ENCODE measurements at places on chromosomes 16 and 17.
A peak's percentile ranks its signal among the peaks of the same experiment; 100 is the strongest.

- DNase-seq, result no peak
Measured at GRCh38 chr17:9587969-9588656, 11.7 kb downstream of the CFAP52 start.

DNA sequence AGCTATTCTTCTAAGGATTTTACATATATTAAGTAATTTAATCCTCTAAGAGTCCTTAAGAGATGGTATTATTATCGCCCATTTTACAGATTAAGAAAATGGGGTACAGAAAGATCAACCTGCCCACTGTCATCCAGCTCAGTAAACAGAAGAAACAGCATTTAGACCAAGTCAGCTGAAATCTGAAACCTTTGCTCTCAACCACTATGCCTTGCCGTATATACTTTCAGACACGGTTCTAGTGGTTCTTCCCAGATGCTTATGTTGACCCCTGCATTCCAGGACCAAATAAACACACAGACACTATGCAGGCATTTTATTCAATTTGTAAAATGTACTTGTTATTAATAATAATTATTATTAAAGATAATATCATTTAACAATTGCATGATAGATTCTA, 854.8 kb downstream of the KCNJ2 start:
- no peak for DNase-seq

DNA sequence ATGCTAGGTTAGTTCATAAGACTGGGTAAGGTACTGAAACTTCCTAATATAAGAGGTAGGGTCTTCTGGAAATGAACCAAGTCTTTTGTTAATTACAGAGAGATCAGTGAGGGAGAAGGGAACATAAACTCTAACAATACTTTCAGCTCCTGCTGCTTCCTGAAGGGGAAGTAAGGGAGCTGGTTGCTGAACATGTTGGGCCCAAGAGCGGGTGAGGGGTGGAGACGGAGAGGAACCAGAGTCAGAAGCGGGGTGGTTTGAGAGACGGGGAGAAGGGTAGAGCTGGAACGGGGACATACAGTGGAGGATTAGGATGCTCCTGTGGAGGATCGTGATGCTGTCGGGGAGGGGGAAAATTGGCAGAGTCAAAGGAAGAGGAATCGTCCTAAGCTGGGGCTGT, 11.5 kb upstream of the ZNF747 start:
- no peak for DNase-seq

DNA sequence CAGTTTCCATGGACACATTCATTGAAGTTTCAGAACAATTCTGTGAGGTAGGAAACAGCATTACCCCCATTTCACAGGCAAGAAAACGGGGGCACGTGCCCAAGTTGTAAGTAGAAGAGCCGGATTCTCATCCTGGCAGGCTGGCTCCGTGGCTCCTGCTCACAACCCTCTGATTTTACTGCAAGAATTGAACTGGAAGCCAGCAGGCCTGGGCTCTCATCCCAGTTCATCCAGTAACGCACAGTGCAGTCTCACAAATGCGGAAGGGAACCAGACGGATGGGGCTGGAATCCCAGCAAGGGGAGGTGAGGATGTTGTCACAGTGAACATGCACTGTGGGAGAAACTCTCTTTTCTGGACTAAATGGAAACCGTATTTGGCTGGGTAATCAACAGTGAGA, 40.7 kb upstream of the DOC2B start:
- DNase-seq, result no peak

DNA sequence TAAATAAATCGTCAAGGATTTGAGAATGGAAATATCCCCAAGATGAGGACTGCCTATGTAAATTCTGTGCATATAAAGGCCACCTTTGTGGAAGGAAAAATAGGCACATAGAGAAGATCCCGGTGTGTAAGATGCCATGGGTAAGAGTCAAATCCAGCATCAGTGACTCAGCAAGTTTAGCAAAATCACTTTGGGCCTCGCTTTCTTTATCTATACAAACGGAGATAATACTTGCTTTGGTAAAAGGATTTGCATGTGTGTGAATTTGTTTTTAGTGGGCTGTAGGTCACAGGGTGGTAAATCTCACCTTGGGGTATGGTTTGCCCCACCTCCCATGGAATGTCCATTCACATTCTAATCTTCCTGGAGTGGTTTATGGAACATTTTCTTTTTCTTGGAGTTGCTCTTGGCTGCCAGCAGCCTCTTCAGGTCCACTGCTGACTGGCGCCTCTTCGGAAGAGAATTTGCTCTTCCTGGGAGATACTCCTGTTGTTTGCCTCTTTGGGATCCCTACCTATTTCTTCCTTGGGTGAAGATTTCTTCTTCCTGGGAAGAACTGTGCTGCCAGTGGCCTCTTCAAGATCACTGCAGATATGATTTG, 587.6 kb downstream of the CDH11 start:
- DNase-seq, result no peak

- DNase-seq, result no peak
Measured at GRCh38 chr16:68931196-68931595, 87.9 kb downstream of the TANGO6 start.

DNA sequence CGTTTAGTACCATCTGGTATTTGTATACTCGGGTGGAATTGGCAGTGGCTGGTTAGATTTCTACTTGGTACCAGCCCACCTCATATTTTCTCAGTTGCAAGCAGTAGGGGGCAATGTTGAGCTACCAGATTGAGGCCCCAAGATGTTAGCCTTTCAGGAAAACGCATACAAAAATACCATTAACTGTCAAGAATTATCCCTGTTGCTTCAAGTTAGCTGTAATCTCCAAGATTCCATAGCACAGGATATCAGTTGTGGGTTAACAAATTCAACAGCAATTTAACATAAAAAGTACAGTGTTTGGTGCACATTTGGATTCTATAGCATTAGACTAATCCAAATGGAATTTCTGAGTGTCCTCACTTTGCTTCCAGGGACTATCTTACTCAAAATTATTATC, 188.2 kb downstream of the FTO start:
- DNase-seq, result peak; percentile 82

- DNase-seq, result no peak
Measured at GRCh38 chr16:80889779-80890359, 85.5 kb upstream of the CDYL2 start.

- DNase-seq, result no peak
Measured at GRCh38 chr17:62676952-62677596, 49.6 kb downstream of the MRC2 start.

- DNase-seq, result no peak
Measured at GRCh38 chr17:66365903-66366302, 63.5 kb downstream of the PRKCA start.

DNA sequence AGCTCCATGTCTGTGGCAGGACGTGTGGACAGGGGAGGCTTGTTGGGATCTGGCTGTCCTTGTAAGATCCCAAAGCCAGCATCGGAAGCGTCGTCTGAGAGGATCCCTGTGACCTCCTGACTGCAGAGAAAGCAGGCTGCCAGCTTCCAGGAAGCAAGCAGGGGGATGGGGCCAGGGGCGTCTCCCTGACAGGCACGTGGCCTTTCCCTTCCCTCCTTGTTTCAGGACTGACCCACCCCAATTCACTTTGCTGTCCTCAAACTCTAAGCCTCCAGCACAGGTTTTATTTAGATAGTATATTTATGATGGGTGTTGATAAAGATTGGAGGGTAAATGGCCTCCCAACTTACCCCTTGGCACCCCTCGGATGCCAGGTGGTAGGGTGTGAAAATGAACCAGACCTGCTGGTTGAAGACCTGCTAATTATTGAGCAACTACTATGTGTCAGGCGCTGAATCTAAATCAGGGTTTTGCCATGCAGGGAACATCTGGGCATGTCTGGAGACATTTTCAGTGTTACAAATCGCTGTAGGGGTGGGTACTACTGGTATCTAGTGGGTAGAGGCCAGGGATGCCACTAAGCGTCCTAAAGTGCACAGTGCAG, 24.5 kb downstream of the SOCS1 start:
- DNase-seq, result no peak

DNA sequence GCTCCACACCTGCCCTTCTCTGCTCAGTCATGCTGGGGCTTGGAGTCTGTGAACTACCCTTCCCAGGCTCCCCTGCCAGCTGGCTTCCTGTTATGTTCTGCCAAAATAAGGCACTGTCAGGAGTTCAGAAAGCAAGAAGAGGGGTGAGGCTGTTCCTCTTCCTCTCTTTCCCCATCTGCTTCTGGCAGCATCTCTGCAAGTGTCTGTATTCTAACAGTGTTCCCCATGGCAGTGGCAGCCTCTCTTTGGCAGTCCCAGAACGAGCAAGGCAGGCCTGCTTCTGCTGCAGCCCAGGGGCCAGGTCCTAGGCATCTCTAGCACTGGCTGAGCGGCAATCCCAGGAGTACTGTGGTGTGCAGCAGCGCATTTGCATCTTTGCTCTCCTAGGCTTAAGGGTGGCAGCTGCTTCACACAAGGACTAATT, 219.1 kb downstream of the STX8 start:
- no peak for DNase-seq

GRCh38 chr17:3956327-3956957, 7.8 kb downstream of the ATP2A3 start:
- no peak for DNase-seq

- DNase-seq, result no peak
Measured at GRCh38 chr17:76982408-76983074, 114.3 kb downstream of the MGAT5B start.

- peak; percentile 94 for DNase-seq
Measured at GRCh38 chr16:67393111-67393787, at the start of gene TPPP3. TPPP3 (minus strand) TSS chr16:67393498; CDS start chr16:67391111, 2,387 bp downstream.

GRCh38 chr16:57813466-57813865, 11.2 kb upstream of the KIFC3 start:
- no peak for DNase-seq

- no peak for DNase-seq
Measured at GRCh38 chr17:39627047-39627711, 427 bp downstream of the PPP1R1B start.

GRCh38 chr17:6569370-6570285, 13.3 kb upstream of the PITPNM3 start:
- no peak for DNase-seq

DNA sequence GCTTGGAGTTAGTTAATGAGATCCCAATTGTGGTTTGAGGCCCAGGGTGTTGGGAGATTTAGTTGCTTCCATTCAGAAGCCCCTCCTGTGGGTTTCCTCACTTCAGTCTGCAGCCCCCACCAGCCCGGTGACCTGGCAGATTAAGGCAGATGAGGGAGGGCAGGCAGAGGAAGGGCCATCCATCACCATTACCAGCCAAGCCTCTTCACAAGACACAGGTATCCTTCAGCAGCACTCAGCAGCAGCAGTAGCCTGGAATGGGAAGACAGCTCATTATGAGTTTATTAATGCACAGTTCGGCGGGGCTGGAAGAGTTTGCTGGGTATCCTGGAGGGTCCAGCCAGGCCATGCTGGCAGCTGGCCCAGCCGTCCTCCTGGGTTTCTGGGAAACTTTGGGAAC, 90.0 kb upstream of the GPRC5B start:
- DNase-seq, result no peak

DNA sequence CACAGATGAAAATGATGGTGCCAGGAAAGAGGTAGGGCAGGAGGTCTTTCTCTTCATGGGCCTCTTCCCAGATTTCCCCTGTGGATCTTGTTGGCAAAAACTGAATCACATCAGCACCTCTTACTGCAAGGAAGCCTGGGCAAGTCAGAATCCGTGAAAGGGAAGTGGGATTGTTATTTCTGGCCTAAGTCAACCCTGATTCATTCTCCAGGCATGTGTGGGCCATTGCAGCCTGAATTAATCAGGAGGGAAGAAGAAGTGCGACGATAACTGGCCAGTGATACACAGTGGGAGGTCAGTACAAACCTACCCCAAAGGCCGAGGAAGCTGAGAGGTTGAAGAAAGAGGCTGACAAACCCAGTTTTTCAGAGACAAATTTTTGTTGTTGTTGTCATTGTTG, 17.9 kb upstream of the NSMCE1 start:
- peak; percentile 96 for DNase-seq

DNA sequence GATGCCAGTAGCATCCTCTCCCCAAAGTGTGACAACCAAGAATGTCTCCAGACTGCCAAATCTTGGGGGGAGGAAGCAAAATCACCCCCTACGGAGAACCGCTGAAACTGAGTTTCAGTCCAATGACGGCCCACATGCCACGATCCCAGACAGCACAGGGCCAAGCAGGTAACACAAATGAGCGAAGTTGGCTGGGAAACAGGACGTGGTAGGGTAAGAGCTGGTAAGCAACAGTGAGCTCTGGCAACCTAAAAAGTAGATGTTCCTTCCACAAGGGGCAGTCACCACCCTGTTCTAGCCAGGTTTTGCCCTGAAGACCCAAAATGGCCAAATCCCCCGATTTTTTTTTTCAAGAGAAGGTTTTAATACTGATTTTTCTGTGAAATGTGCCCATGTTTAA, 25.4 kb downstream of the ZFHX3 start:
- no peak for DNase-seq

GRCh38 chr16:86038926-86039310, 140.0 kb downstream of the IRF8 start:
- DNase-seq, result no peak

GRCh38 chr17:74404218-74404617, 27.7 kb upstream of the GPRC5C start:
- no peak for DNase-seq

- peak; percentile 61 for DNase-seq
Measured at GRCh38 chr17:78013683-78014467, 55.4 kb downstream of the TNRC6C start.

- DNase-seq, result peak; percentile 17
Measured at GRCh38 chr17:56260376-56261002, 107.2 kb downstream of the ANKFN1 start.

GRCh38 chr16:46830417-46830901, 521 bp downstream of the C16orf87 start:
- no peak for DNase-seq

- no peak for DNase-seq
Measured at GRCh38 chr16:84648595-84649510, 542 bp downstream of the KLHL36 start.

DNA sequence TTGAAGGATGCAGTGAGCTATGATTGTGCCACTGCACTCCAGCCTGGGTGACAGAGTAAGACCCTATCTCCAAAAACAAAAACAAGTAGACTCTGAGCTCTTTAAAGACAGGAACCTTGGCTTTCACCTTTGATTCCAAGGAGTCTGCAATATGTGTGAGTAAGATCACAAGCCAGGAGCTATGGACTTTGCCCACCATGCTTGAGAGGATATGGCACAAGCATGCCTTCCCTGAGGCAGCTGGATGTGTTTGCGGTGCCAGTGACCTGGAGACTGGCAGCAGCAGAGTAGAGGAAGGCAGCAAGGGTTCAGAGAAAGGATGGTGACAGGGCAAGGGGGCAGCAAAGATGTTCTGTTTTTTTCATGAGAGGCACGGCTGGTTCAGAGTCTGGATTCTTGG, 14.5 kb upstream of the PRKCA start:
- no peak for DNase-seq

GRCh38 chr17:7940034-7940433, 8.0 kb downstream of the CNTROB start:
- DNase-seq, result no peak

GRCh38 chr17:69473841-69474831, 59.6 kb downstream of the MAP2K6 start:
- peak; percentile 21 for DNase-seq

DNA sequence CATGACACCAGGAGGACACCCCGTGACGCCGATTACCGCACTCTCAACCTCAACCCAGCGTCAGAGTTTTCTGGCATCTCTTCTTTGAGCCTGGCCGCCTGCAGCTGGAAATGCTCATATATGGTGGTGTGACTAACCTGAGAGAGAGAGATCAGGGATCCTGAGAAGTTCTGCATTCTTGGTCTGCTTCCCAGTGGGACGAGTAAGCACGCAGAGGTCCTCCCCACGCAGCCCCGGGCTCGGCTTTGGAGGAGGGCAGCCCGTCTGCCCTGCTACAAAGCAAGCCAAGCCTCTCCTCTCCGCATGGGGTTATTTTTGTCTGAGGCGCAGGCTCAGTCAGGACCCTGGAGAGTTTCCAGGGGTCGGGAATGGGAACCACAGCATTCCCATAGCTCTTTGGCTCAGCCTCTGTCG, 16.5 kb downstream of the CRISPLD2 start:
- DNase-seq, result peak; percentile 99
